Stimulated activated CD8-positive, alpha-beta memory T cell treated with anti-CD3 and anti-CD28 coated beads, Interleukin-7, amount 100 ng/mL, for 4 hours (primary cell): ENCODE measurements at places on chromosomes 3 and 15.

DNA sequence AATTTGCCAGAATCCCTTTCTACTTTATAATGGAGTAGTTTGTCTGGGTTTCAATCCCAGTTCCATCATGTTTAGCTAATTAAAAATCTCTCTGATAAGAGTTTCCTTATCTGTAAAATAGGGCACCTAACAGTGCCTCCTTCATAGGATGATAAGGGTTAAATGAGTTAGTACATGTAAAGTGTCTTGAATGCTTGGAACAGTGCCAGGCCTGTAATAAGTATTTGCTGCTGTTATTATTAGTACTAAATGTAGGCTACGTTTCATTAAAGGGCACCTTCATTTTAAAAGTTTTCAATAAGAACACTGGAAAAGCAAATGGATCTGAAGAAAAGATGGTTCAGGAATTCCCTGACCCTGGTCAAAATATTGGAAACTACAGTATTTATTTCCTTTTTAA is 11.8 kb upstream of the SLC2A2 start:
- no peak for DNase-seq

DNA sequence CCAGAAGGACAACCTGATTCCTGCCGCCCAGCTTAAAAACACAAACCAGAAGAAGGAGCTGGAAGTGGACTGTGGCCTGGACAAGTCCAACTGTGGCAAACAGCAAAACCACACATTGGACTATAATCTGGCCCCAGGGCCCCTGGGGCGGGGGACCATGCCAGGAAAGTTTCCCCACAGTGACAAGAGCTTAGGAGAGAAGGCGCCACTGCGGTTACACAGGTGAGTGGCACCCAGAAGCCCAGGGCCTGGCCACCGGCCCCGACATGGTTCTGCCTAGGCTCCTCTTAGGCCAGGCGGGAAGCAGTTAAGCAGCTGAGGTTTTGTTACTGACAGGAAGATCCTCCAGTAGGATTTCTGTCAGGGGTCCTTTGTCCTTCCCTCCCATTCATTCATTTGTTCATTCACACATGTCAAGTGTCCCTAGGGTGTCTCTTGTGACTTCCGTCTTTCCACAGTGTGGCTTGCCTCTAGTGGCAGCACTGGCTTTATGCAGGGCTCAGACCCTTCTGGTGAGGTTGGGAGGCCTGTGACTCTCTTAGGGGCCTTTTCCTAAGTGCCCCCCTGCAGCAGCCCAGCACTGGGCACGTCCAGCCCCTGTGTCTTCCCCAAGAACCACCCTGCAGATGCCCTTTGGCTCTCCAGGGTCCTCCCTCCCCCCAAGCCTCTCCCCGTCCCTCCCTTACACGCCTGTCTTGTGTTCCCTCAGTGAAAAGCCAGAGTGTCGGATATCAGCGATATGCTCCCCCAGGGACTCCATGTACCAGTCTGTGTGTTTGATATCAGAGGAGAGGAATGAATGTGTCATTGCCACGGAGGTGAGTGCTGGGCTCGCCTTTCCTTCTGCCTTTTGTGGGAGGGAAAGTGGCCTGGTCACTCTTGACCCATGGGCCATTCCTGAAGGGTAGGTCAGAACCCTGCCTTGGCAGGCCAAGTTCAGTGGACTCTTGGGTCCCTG is 7.8 kb downstream of the DLL4 start:
- no peak for DNase-seq

DNA sequence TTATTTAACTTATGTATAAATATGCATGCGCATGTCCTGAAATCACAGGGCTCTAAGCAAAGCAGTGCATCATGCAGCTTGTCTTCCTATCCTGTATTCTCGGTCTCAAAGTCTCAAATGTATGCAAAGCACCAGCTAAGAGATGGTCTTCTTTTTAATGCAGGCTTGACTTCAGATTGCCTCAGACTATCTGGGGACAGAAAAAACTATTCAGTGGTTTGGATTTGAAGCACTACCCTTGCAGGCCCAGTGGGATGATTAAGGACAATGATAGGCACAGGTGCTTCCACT is 18.5 kb upstream of the NMNAT3 start:
- DNase-seq = no peak

DNA sequence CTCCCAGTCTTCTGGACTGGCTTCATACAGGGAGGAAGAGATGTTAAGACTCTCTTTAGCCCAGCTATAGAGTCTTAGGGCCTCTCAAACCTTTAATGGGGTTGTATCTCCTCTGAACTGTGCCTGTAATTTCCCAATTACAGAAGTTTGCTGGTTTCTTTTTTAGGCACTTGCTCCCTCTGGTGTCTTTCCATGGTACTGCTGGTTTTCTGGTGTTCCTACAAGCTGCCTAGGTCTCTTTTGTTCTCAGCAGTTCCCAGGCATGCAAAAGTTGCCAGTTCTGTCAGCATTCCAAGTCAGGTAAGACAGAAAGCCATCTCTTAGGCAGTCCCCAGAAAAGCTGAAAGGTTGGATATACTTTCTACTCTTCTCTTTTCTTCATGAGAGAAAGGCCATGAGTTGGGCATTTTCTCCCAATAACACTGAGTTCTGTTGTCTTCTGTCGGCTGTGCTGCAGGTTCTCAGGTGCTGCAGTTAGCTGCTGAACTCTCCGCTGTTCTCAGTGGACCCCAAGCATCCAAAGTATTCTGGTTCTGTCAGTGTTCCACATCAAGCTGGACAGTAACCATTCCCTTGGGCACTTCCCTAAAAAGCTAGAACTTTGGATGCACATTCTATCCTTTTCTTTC is 54.4 kb upstream of the EHHADH start:
- no peak for DNase-seq

GRCh38 chr3:108381529-108382140 is 85.3 kb downstream of the HHLA2 start:
- DNase-seq = no peak

DNA sequence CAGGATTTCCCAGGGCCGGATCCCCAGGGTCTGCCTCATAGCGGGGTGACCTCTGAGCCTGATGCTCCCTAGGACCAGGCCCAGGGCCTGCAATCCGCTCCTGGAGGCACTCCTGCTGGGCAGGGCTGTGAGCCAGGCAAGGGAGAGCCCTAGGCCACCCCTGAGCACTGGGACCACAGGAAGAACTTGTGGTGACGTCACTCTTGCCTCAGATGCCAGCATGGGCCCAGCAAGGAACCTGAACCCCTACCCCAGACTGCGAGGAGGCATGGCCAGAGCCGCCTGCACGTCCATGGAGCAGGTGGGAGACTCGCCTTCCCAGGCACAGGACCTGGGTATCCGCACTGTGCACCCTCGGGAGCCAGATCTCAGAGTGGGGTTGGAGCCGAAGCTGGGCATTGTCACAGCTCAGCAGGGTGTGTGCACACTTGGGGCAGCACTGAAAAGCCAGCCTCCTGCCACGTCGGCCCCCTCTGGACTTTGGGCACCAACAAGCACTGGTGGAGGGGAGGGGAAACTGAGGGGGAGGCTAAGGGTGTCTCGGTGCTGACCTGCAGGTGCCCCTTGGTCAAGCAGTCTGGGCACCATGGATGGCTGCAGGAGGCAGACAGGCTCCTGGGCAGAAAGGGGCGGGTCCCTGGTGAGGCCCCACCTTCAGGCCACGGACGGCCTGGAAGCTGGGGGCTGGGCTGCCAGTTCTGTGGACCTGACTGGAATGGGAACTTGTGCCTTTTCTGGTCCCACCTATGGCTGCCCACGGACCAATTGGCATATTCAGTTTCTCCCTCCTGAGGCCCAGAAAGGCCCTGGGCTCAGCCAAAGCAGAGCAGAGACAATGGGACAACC is 49.3 kb downstream of the SLC6A20 start:
- no peak for DNase-seq

GRCh38 chr3:42351207-42351606 is 59.2 kb downstream of the LYZL4 start:
- DNase-seq = no peak

DNA sequence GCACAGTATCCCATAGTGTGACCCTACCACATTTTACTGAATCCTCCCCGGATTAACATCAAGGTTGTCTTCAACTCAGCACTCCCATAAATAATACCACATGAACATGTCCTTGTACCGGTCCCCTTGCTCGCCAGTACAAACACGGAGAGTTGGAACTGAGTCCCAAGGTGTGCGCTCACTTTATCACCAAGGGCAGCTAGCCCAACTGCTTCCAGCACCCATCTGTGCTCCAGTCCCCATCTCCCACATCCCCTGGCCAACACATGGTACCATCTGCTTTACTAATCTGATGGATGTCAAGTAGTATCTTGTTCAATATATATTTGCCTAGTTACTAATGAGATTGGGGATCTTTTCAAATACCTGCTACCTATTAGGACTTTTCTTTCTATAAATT is 64.7 kb downstream of the ISG20 start:
- DNase-seq = no peak

DNA sequence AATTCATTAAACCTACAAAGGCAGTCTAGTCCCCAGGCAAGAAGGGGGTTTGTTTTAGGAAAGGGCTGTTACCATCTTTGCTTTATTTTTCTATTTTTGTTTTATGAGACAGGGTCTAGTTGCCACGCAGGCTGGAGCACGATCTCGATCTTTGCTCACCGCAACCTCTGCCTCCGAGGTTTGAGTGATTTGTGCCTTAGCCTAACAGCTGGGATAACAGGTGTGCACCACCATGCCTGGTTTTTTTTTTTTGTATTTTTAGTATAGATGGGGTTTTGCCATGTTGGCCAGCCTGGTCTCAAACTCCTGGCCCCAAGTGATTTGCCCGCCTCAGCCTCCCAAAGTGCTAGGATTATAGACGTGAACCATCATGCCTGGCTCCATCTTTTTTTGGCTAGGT is 4.9 kb downstream of the HIGD1A start:
- DNase-seq = no peak

- DNase-seq = no peak
Observed at GRCh38 chr3:194080913-194081800, 54.8 kb upstream of the HES1 start.

DNA sequence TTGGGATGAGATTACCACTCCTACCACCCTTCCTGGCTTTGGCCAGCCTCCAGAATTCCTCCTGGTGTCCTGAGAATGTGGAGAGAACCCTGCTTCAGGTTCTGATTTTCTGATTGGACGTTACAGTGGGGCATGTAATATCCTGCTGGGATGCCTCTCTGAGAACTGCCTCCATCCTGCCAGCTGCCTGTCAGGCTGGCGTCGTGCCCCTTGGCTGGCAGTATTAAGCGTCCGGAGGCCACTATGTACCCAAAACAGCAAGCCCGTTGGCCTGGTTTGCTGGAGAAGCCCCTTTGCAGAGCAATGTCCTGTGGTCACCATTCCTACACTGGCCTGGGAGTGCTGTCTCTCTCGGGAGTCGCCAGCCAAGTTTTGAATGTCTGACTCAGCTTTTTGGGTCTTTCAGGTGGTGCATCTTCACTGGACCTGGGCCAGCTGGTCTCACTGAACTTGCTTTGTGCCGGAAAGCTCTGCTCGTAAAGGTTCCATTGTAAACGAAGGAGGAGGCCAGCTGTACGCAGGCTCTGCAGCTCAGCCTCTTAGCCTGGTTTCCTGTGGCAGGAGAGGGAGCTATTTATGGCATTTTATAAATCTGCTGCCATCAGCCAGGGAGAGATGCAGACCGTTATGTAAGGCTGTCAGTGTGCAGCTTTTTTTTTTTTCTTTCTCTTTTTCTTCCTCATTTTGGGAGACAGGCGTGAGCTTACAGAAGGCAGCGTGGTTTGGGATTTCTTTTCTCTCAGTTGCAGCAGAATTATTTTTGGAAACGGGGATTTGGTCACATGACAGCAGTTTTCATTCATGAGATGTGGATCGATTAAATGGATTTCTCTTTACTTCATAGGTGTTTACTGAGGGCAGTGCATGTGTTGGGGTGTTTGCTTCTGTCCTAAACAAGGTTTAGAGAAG is 19.0 kb upstream of the TRAK1 start:
- DNase-seq = no peak

- DNase-seq = peak; percentile 92
Observed at GRCh38 chr15:90838139-90838538, 30.2 kb upstream of the FURIN start.

DNA sequence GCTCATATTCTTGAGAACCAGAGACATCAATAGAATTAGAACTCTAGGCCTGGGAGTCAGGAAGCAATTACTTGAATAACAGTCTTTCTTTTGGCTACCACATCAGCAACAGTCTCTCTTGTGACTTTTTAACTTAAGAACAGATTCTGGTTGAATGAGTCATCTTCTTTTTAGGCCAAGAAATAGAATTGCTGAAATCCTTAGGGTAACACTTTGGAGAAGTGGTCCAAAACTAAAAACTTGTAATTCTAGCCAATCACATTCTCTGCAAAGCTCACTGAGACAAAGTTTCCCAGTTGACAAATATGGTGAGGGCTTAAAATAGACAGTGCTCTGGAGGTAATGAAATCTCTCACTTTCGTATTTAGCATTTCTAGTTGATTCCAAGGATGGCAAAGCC is 238.0 kb downstream of the SHOX2 start:
- no peak for DNase-seq
